Retina (tissue), 1 donor: ENCODE measurements at places on chromosomes 1 and 21.

DNA sequence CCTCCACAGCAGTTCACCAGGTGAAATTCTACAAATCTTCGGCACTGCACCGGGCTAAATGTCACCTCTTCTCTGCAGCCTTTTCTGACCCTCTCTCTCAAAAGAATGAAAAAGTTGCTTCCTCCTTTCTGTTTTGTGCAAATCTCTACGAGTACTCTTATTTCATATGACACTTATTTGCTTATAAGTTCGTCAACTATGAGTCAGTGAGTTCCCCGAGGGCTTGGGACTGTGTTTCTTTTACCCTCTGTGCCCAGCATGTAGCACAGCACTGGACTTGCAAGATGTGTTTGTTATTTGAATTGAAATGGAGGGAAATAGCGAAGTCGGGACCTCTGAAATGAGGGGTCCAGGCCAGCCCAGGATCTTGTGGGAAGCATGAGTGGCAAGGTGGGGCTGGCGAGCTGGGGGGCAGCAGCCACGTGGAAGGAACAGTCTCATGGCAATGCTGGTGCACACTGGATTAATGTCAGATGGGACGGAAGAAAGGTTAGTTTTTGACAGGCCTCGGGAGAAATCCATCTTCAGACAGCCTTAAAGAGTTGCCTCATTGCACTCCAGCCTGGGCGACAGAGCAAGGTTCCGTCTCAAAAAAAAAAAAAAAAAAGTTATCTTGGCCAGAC is 6.2 kb downstream of the SLC6A9 start:
- no peak for DNase-seq

- no peak for DNase-seq
Observed at GRCh38 chr1:53896635-53897229, 2.7 kb downstream of the DIO1 start.

DNA sequence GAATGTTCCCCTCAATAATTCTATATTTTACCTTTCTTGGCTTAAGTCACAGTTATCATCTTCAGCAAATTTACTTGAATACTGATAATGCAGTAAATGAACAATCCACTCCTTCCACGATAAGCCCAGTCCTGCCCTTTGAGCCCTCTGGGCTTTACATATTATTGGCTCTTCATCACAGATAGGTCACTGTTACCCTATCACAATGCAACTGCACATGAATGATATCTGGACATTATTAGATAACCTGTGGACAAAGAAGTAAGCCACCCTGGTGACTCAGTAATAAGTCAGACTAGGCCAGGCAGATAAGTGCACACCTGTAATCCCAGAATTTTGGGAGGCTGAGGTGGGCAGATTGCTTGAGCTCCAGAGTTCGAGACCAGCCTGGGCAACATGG is 69.4 kb downstream of the SPATA6 start:
- no peak for DNase-seq

DNA sequence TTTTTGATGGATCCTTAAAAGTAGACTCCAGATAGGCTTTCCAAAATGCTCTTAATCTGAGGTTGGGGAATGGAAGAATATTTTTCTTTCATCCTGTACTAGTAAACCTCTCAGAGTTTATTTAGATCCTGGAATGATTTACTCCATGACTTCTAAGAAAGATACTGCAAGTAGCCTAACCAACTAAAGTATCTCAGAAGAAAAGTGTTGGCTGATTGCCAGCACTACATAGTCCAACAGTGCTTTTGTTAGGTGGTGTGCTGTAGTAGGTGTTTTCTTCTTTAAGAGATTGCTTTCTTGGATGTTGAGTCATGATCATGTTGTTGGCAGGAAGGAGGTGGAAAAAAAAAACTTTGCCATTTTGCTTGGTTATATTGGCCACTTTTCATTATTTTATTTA is 119.8 kb downstream of the OSBPL9 start:
- no peak for DNase-seq

- no peak for DNase-seq
Observed at GRCh38 chr1:178282949-178283367, 189.1 kb downstream of the RASAL2 start.
